Hematopoietic multipotent progenitor cell treated with erythropoietin and hydrocortisone succinate and interleukin-3 and kit ligand, for 17 days (in vitro differentiated cells): ENCODE measurements at places on chromosomes 5 and 9.
A peak's percentile ranks its signal among the peaks of the same experiment; 100 is the strongest.

DNA sequence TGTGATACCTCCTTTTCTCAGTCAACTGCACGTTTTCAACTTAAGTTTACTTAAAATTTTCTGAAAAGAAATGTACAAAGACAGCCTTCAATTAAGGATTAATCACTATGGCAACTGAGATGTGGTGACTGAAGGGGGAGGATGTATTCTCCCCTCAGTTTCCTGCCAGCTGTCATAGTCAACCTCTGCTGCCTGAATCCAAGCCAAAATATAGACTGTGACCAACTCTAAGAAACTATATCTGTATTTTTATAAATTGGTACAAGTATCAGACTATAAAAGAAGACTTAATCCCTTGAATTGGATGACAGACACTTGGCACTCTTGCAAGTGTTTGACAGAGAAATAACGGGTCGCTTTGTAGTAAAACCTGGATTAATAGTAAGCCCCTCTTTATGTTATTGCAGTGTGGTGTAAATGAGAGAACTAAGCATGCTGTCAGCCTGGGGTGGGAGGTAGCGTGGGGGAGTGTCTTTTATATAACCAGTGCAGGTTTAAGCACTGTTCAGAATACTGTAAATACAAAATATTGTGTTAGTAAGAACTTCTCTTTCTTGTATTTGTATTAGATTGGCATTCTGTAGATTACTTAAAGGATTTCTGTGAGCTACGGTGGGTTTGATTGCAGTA is 106.4 kb downstream of the ERCC6L2 start:
- DNase-seq, result no peak

- DNase-seq, result no peak
Observed at GRCh38 chr9:22457448-22457847, 10.8 kb downstream of the DMRTA1 start.

DNA sequence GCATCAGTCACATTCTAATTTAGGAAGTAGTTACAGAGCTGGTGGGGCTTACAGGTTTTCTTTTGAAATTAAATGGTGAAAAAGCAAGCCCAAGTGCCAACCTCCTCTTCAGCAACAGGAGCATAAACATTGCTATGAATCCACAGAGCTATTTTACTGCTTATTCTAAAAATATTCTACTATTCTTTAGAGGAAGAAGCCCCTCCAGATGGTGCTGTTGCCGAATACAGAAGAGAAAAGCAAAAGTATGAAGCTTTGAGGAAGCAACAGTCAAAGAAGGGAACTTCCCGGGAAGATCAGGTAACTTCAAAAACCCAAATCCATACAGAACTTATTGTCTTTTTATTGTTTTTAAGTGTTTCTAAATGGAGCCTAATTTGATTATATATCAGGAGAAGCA is 202.8 kb downstream of the CWC27 start:
- no peak for DNase-seq

DNA sequence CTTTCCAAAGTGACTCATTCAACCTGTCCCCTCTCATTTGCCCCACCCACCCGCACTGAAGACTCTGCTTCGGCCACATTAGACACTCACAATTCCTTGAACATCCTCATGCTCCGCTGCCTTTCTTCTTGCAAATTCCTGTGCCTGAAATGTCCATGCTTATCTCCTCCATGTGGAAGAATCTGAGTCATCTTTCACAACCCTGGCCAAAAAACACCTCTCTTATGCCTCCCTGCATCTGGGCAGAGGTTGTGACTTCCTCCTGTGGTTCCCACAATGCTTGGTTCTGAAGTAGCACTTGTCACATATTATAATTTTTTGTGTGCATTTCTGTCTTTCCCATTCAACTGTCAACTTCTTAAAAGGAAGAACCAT is 238.6 kb downstream of the ENC1 start:
- DNase-seq, result no peak

DNA sequence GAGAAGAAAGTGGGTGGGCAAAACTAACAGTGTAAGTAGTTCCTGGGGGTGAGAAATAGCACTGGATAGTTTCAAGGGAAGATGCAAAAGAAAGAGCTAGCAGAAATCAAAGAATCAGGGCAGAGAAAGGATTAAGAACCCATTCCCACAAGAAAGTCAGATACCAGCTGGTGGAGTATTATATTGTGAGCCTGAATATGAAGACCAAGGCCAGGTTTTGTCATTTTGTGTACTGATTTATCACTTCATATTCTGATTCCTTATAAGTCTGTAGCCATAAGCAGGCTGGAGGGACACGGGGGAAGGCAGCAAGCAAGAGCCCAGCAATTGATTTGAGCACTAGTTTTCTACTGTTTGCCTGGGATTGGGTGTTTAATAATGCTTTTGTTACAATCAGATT is 80.2 kb downstream of the FREM1 start:
- no peak for DNase-seq

GRCh38 chr5:14286007-14286406 is 142.9 kb downstream of the TRIO start:
- DNase-seq, result no peak

DNA sequence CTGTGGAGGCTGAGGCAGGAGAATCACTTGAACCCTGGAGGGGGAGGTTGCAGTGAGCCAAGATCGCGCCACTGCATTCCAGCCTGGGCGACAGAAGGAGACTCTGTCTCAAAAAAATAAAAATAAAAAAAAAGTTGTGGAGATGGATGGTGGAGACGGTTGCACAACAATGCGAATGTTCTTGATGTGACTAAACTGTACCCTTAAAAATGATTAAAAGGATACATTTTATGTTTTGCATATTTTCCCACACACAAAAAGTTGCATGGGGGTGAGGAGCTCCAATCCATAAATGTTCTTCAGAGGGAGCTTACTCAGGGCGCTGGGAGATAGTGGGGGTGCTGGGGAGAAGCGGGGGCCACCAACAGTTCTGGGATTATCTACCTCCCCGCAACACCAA is 43.8 kb upstream of the CDKN2AIPNL start:
- DNase-seq, result no peak

- DNase-seq, result no peak
Observed at GRCh38 chr5:57332361-57332760, 150.2 kb downstream of the ACTBL2 start.

DNA sequence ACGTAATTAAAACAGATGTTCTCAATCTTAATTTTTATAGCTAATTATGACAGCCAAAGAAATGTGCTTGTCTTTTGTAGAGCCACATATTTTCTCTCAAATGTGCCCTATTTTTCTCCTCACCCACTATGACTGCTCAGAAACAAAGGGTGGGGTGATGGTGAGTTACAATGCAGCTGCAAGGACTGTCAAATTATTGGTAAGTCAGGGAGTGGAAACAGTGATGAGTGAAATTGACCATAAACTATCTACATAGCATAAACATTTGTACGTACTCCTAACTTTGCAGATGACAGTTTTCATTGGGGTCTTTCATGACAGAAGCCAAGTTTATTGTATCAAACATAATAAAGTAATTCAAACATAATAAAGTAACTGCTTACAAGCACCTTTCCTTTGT is 215.9 kb downstream of the MCTP1 start:
- DNase-seq, result no peak

DNA sequence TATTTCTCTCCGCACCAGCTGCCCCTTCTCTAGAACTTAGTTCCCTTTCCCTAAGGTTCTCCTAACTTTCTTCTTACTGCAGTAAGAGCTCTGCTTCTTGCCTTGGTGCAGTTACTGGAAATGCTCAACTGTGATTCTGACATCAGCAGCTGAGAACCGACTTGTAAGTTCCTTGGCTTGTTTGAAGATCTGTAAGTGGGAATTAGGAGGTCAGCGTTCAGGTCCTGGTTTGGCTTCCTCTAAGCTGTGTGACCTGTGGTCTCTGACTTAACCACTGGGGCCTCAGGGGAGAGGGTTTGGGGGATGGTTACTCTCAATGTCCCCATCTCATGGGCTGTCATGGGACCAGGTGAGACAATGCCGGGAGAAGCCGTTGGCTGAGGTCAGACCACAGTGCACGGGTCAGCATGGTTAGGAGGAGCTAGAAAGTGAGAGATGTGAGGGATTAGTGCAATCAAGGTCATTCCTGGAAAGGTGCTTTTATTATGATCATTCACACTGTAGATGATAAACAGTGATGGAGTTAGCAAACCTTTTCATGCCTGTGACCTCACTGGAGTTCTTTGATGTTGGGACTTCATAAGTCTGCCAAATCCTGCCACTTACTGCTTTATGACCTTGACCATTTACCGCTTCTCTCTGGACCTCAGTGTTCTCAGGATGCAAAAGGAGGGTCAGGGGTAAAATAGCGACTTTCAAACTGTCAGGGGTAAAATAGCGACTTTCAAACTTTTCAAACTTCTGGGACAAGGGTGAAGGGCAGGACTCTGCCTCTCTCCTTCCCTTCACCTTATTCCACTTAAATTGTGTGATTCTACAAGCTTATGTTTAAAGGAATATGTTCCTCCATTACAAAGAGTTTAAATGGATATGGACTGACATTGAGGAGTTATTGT is 7.3 kb downstream of the PAPPA start:
- no peak for DNase-seq

DNA sequence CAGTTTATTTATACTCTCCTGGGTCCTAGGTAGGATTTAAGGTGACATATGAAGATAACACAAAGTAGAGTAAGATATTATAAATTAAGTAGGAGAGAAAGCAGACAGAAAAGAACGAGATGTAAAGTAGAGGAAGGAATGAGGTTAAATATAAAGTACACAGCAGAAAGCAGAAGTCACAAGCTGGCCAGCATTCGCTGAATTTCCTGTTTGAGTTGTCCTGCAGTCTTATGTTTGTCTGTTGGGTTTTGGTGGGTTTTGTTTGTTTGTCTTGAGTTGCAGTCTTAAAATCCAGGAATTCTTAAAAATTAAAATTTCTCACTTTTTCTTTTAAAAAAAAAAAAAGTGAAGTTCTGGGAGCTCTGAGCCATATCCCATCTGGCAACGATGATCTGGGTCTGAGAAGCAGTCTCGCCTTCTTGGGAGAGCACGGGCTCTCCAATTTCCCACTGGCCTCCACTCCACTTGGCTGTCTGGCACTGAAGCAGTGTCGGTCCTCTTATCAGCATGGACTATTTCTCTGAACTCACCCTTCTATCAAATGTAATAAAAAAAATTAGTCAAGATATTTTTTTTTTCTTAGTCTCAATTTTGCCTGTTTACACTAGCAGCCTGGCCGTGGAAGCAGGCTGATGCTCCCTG is 2.0 kb downstream of the S100Z start:
- no peak for DNase-seq

- no peak for DNase-seq
Observed at GRCh38 chr9:121637713-121638220, 13.7 kb upstream of the DAB2IP start.

DNA sequence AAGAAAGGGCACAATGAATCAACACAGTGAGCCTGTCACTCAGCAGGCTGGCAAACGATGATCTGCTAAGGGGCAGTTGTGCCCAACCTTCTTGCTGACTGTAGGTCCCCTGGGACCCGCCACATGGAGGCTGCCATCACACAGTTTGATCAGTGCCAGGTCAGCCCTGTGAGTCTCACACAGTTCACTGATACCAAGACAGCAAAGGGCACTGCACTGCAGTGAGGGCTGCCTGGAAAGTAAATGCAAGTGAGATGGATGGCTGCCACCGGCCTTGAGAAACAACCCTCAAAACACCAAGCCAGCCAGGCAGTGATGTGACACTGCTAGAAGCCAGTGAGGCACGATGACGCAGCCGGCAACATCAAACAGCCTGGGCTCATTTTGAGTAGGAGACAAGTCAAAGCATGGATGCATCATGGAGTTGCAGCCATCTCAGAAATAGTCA is 30.3 kb downstream of the FOXD1 start:
- no peak for DNase-seq

DNA sequence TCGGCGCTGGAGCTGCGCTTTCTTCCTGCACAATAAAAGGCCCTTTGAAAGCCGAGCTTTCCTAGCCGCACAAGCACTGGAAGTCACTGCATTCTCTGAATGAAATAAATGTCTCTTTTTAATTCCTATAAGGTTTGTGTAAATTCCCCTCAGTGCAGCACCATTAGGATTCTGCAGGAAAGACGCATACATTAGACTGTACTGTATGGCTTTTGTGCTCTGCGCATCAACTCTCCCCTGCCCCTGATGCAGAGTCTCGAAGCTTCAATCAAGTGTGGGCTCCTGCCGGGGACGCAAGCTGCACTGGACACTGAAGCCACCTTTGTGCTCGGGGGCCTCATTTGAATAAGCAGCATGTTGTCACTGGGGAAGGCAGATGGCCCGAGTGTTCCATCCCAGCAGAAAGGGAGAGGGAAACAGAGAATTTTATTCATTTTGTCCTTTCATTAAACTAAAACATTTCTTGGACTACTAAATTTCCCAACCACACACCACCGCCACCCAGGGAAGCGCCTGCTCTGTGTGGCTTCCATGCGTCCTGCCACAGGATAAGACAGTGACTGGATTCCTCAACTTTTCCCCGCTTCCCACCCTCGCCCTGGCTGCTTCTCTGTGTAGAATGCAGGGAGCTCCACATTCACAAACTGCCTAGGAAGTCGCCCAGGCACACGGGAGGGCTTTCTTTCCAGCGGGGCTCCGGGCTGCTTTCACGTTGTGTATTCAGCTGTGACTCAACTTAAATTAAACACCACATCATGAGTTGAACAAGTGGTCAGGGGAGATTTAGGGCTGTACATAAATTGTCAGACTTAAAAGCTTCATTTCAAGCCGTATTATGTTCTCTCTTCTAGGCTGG is 635.4 kb downstream of the IRX1 start:
- no peak for DNase-seq

DNA sequence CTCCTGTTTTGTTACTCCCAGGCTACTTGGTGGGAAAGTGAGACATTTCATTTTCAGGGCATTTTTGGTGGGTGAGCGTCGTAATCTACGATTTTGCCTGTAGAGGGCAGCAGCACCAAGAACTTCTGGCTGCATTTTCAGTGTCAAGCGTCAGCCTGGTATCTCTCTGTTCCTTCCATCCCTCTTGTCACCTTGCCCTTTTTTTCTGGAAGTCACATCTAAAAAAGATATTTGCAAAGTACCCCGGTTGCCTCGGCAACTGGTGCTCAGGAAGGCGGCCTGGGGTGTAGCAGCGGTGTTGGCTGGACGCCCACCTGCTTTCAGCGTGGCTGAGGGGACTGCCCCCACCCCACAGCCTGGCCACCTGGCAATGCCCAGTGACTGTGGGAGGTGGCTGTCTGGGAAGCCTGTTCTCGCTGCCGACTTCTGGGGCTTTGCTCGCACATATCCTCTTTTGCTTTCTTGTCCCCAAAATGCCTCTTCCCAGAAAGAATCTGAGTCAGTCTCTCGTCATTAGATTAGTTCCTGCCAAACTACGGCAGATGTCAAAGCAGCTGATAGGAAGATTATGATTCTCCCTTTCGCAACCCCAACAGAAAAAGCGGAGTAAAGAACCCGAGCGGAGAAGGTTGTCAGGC is 84.5 kb downstream of the ACER2 start:
- peak; percentile 21 for DNase-seq

DNA sequence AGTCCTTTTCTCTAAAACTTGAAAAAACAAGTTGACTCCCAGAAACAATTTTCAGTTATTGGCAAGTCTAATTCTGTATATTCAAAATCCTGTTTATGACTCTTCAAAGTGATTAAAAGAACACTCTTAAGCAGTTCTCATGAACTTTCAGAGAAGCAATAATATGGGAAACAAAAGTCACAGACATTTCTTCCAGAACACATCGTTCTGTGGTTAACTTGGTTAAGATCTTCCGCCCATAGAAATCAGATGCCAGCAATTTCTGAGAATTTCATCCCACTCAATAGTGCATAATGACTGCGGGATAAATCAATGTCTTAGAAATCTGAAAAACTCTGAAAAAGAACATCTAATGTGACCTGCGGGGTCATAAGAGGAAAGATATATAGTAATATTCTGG is 300.5 kb downstream of the COX7C start:
- no peak for DNase-seq
